HFF-Myc (cell line): ENCODE measurements at places on chromosomes 2 and 18.

DNA sequence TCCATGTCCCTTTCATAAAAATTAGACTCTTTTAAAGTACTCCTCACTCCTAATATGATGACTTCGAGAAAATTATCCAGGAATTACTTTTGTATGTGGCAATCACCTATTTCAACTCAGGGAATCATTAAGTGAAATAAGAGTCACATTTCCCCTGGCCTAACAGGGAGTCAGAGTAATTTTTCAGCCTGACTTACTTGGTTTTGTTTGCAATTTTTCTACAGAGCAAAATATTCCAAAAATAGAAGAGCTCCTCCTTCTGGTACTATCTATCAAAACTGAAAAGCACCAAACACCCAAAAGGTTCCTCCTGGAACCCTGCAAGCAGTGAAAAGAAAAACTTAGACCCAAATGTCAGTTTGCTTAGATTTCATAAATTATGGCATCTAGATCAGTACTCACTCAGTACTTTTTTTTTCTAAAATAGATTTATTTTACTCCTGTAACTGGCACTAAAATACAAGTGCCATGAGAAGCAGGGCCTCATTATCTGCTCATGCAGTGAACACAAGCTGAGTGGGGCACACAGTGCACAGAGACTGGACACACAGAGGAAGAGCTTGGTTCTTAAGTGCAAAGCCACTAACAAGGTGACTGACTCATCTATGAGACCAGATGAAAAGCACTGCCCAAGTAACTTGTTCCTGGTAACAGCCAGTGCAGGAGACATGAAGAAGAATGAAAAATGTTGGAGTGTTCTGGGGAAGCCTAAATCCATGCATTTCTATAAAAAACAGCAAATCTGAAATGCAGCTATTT, 28.7 kb downstream of the ACAA2 start:
- DNase-seq: no peak

DNA sequence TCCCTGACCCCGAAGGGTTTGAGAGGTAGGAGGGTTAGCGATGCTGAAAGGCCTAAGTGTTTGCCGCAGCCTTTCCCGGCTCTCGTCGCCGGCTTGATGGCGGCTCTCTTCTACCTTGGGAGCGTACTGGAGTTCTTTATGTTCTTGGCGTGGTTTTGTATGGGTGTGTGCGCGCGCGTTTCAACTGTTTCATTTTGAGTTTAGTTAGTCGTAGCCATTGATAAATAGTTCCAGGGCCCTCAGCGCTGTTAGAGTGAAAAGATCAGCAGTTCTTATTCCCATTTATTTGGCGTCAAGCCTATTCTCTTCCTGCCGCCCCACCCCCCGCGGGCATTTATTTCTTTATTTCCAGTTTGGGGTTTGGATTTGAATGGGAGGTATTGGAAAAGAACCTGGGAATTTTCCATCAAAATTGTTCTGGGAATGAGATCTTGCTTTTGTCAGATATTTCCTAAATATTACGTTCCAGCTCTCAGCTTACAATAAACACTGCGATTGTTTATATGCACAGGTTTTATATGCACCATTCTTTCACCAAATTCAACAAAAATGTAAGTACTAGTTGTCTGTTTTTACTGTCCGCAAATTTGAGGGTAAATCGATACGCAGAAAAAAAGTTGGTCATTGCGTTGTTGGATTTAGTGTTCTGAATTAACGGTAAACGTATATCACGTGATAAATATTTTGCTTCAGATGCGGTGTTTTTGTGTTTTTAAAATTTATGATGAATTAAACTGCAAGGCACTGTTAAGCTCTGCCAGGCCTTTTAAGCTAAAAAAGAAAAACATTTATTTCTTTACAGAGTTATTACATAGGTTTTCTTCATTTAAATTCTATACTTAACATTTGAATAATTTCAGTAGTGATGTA, 954 bp downstream of the CCNT2 start:
- no peak for DNase-seq

- no peak for DNase-seq
These were observed 86.5 kb downstream of the CDCA7 start for GRCh38 chr2:173441222-173441621.

- DNase-seq: no peak
These were observed 21.0 kb upstream of the PTMA start for GRCh38 chr2:231687133-231687852.

- DNase-seq: peak; percentile 54
These were observed 133.5 kb downstream of the FAM124B start for GRCh38 chr2:224268441-224268840.

GRCh38 chr18:3395466-3395865, 54.5 kb upstream of the TGIF1 start:
- DNase-seq: no peak
